Breast epithelium (tissue), 4 donors: ENCODE measurements at places on chromosomes 2 and 18. TPM values are rescaled to one million over a fixed set of nuclear protein-coding genes. Genes with fewer than 3 reads are reported as not detected.

DNA sequence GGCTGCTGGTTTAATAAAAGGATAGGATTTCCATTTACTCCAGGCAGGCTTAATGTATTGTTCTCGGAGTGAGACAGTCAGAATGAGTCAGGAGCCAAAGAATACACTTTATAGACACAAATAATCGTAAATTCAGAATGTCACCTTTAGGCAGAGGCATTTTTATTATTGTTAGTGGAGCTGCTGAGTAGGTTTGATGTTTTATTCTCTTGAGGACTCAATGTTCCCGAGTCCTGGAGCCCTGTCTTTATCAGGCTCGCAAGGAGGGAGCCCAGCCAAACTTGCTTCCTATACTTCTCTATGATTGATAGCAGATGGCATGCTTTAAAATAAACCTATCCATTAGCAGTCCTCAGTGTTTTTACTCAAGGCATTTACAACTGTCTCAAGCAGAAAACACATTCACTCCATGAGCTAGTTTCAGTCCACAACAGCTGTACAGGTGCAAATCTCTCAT, 492.3 kb upstream of the ZEB2 start:
- H3K4me3 ChIP-seq: no peak overlapping the region
- H3K27me3 ChIP-seq: no peaks in the 10 kb centered on the region
- no peaks in the 10 kb centered on the region for H3K36me3 ChIP-seq
- DNase-seq: no peak
- H3K4me1 ChIP-seq: no peaks in the 10 kb centered on the region
- H3K27ac ChIP-seq: no peak overlapping the region

GRCh38 chr2:239271471-239271870, 129.3 kb downstream of the HDAC4 start:
- peaks cover 23% of the 10 kb centered on the region for H3K4me1 ChIP-seq
- H3K36me3 ChIP-seq: no peaks in the 10 kb centered on the region
- H3K4me3 ChIP-seq: no peak overlapping the region
- DNase-seq: no peak
- no peaks in the 10 kb centered on the region for H3K27me3 ChIP-seq

GRCh38 chr2:76197428-76197827, 486.7 kb upstream of the GCFC2 start:
- no peaks in the 10 kb centered on the region for H3K36me3 ChIP-seq
- no peaks in the 10 kb centered on the region for H3K4me1 ChIP-seq
- H3K27me3 ChIP-seq: no peaks in the 10 kb centered on the region
- DNase-seq: no peak
- H3K27ac ChIP-seq: no peak overlapping the region

GRCh38 chr2:127047054-127047453, 59.9 kb downstream of the BIN1 start:
- H3K4me3 ChIP-seq: no peak overlapping the region
- DNase-seq: no peak
- no peaks in the 10 kb centered on the region for H3K27me3 ChIP-seq
- no peaks in the 10 kb centered on the region for H3K36me3 ChIP-seq
- H3K4me1 ChIP-seq: no peaks in the 10 kb centered on the region

DNA sequence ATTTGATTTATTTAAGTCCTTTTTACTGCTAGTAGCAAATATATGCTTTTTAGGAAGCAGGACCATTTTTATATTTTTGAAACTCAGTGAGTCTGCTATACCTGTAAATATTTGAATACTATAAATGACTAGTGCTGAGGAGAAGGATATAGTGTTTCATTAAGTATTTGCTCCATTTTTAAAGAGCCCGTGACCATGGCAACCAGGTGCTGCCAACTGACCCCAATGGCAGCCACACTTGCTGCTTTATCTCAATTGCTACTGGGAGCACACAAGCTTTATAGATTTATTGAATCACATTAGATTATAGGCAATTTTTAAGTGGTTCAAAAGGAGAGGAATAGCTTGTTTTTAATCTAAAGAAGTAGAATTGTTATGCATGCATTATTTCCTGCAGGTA, 142.0 kb downstream of the SCG2 start:
- H3K27me3 ChIP-seq: no peaks in the 10 kb centered on the region
- H3K27ac ChIP-seq: no peak overlapping the region
- no peak for DNase-seq
- H3K4me3 ChIP-seq: no peak overlapping the region
- H3K4me1 ChIP-seq: no peaks in the 10 kb centered on the region

PLEKHB2 gene
- 73.6 TPM for total RNA-seq

RAPH1 gene
- 62.3 TPM for total RNA-seq

DNA sequence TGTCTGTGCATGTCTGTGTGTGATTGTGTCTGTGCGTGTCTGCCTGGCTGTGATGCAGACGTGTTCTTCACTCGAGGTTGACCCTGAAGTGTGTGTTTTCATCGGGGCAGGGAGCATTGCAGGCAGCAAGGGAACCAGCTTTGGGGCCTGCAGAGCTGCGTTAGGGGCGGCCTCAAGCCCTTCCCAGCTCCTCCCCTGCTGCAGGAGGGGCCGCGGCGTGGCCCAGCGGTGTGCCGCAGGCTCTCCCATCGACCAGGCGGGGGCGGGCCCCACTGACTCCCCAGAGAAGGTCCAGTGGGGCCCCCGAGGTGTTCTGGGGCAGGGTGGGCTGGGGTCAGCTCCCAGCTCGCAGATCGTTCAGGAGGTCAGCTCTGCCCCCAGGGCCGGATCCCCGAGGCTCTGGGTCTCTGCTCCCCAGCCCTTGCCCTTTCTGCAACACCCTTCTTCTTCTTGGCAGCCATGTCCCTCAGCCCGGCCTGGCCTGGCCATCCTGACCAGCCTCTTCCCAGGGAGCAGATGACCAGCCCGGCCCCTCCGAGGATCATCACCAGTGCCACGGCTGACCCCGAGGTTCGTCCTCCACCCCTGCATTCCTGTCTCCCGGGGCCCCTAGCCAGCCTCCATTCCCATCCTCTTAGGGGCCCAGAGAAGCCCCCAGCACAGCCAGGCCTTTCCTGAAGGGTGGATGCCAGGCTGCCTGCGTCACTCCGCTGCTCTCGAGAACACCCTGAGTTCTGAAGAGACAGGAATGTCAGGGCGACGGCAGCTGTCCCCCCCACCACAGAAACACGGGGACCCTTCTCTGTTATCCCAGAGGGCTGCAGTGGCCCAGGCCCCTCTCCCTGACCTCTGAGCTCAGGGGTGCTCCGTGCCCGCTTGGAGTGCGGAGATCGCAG, 11.1 kb upstream of the KLHL30 start:
- DNase-seq: no peak
- H3K4me3 ChIP-seq: peak overlapping the region; percentile 17
- H3K4me1 ChIP-seq: no peaks in the 10 kb centered on the region
- peak overlapping the region; percentile 5 for H3K27ac ChIP-seq
- H3K36me3 ChIP-seq: no peaks in the 10 kb centered on the region

- no peaks in the 10 kb centered on the region for H3K27me3 ChIP-seq
- no peaks in the 10 kb centered on the region for H3K36me3 ChIP-seq
- no peak for DNase-seq
- H3K4me3 ChIP-seq: no peak overlapping the region
Observed at GRCh38 chr18:10170375-10170774, 256.6 kb downstream of the VAPA start.

- H3K36me3 ChIP-seq: no peaks in the 10 kb centered on the region
- H3K27me3 ChIP-seq: no peaks in the 10 kb centered on the region
- H3K4me1 ChIP-seq: no peaks in the 10 kb centered on the region
- H3K4me3 ChIP-seq: no peak overlapping the region
Observed at GRCh38 chr2:183348492-183348891, 224.2 kb downstream of the NUP35 start.

GRCh38 chr18:52937840-52938239, 597.8 kb downstream of the DCC start:
- H3K27ac ChIP-seq: no peak overlapping the region
- no peak for DNase-seq
- no peaks in the 10 kb centered on the region for H3K4me1 ChIP-seq

SGPP2 gene
- 1.3 TPM for total RNA-seq

DYNC2LI1 gene
- total RNA-seq: 40.6 TPM

DNA sequence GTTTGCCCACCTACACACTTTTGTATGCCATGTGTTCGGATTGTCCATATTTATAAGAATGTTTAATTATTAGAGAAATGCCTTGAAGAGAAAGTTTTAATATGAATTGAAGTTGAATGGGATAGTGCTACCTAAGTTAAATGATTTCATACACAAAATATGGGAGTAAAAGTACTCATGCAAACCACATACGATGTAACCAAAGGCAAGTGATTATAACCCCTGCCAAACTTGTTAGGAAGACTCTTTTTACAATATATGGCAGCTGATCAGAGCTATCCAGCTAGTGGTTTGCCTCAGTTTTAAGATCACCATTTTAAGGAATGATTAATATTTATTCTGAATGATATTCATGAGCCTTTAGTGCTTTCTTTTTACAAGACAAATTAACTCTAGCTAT, 106.7 kb downstream of the MYO1B start:
- DNase-seq: no peak
- H3K27me3 ChIP-seq: no peaks in the 10 kb centered on the region
- no peaks in the 10 kb centered on the region for H3K36me3 ChIP-seq
- H3K27ac ChIP-seq: no peak overlapping the region
- no peak overlapping the region for H3K4me3 ChIP-seq
- no peaks in the 10 kb centered on the region for H3K4me1 ChIP-seq

DNA sequence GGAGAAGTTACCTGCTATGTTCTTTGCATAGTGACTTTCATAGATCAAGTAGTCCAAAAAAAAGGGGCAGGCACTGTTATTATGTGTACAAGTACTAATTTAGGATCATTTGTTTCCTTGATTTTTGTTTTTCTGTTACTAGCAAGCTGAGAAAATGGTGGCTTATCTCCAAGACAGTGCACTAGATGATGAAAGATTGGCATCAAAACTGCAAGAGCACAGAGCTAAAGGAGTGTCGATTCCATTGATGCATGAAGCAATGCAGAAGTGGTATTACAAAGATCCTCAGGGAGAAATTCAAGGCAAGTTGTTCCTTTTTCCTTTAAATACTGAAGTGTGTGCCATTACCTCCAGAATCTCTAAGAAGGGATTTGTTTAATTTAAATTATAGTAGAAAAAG, 19.6 kb upstream of the KCNJ13 start:
- no peak overlapping the region for H3K27ac ChIP-seq
- peaks cover 8% of the 10 kb centered on the region for H3K36me3 ChIP-seq
- no peak overlapping the region for H3K4me3 ChIP-seq
- H3K27me3 ChIP-seq: no peaks in the 10 kb centered on the region

ABCB11 gene
- 18.4 TPM for total RNA-seq

GRCh38 chr2:47225061-47225783, 70.1 kb upstream of the STPG4 start:
- no peak for DNase-seq
- no peak overlapping the region for H3K4me3 ChIP-seq
- H3K4me1 ChIP-seq: no peaks in the 10 kb centered on the region
- peak overlapping the region; percentile 29 for H3K27ac ChIP-seq
- H3K27me3 ChIP-seq: no peaks in the 10 kb centered on the region

GRCh38 chr2:29382486-29382885, 267.3 kb downstream of the CLIP4 start:
- no peak for DNase-seq
- H3K36me3 ChIP-seq: no peaks in the 10 kb centered on the region
- H3K4me3 ChIP-seq: no peak overlapping the region
- no peak overlapping the region for H3K27ac ChIP-seq
- H3K4me1 ChIP-seq: no peaks in the 10 kb centered on the region

GRCh38 chr18:14784133-14784532, 36.2 kb downstream of the ANKRD30B start:
- H3K4me3 ChIP-seq: no peak overlapping the region
- no peak overlapping the region for H3K27ac ChIP-seq
- H3K4me1 ChIP-seq: no peaks in the 10 kb centered on the region
- H3K36me3 ChIP-seq: no peaks in the 10 kb centered on the region
- no peaks in the 10 kb centered on the region for H3K27me3 ChIP-seq

DNA sequence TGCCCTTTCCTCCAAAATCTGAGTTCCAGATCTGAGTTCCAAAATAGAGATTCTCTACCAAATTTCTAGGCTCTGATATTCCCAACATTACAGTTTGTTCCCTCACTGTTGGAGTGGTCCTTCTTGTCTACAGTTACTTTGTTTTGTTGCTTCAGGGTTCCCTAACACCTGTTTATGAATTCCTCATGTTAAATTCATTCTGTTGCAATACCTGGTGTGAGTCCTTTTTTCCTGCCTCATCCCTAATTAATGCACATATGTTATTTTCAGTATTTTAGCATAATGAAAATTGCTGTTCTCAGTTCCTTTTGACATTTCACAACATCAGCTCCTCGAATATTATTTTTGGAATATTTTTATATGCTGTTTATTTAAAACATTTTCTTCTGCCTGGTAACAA, 16.2 kb downstream of the SERPINB13 start:
- no peak for DNase-seq
- no peaks in the 10 kb centered on the region for H3K4me1 ChIP-seq
- H3K27me3 ChIP-seq: no peaks in the 10 kb centered on the region
- no peak overlapping the region for H3K4me3 ChIP-seq
- H3K36me3 ChIP-seq: no peaks in the 10 kb centered on the region

TXNDC2 gene
- not detected for total RNA-seq

GRCh38 chr2:74081030-74081762, 66.5 kb downstream of the BOLA3 start:
- no peaks in the 10 kb centered on the region for H3K4me1 ChIP-seq
- H3K4me3 ChIP-seq: no peak overlapping the region

GRCh38 chr2:138579556-138579955, 78.0 kb downstream of the SPOPL start:
- H3K36me3 ChIP-seq: peaks cover 6% of the 10 kb centered on the region
- H3K27me3 ChIP-seq: no peaks in the 10 kb centered on the region
- H3K4me3 ChIP-seq: no peak overlapping the region
- no peak overlapping the region for H3K27ac ChIP-seq
- no peaks in the 10 kb centered on the region for H3K4me1 ChIP-seq
